ENCODE measurements at places on chromosomes 1 and 21.
A peak's percentile ranks its signal among the peaks of the same experiment; 100 is the strongest.

GRCh38 chr1:226984521-226985238 is 44.6 kb downstream of the COQ8A start:
- DNase-seq: no peak

DNA sequence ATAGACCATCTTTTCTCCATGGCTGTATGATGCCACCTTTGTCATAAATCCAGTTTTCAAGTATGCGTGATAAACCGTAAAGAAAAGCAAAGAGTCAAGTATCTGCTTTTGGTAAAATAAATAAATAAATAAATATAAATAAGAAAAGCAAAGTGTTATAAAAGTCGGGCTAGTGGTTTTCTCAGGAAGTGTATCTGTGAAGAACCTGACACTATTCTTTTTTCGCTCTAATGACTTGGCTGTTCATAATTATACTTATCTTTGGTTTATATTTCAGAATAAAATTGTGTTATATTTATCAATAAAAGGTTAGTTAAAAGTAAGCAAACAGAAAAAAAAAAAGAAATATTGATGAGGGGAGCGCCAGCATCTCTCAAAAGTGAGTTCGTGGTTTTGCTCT is 594 bp upstream of the EXO5 start:
- DNase-seq: no peak

- DNase-seq: no peak
These were observed 85.9 kb upstream of the JUN start for GRCh38 chr1:58869638-58870297.

DNA sequence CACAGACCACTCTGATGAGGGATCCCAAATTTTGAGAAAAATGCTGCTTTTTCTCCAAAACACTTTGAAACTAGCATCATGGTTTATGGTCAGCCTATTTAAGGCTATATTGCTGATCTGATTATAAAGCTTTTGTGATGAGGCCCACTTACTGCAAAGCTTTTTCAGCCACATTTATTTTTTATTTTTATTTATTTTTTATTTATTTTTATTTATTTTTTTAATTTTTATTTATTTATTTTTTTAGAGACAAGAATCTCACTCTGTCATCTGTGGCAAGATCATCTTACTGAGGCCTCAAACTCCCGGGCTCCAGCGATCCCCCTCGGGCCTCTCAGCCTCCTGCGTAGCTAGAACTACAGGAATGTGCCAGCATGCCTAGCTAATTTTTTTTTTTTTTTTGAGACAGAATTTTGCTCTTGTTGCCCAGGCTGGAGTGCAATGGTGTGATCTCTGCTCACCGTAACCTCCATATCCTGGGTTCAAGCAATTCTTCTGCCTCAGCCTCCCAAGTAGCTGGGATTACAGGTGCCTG is 5.2 kb upstream of the BCAS2 start:
- DNase-seq: no peak

DNA sequence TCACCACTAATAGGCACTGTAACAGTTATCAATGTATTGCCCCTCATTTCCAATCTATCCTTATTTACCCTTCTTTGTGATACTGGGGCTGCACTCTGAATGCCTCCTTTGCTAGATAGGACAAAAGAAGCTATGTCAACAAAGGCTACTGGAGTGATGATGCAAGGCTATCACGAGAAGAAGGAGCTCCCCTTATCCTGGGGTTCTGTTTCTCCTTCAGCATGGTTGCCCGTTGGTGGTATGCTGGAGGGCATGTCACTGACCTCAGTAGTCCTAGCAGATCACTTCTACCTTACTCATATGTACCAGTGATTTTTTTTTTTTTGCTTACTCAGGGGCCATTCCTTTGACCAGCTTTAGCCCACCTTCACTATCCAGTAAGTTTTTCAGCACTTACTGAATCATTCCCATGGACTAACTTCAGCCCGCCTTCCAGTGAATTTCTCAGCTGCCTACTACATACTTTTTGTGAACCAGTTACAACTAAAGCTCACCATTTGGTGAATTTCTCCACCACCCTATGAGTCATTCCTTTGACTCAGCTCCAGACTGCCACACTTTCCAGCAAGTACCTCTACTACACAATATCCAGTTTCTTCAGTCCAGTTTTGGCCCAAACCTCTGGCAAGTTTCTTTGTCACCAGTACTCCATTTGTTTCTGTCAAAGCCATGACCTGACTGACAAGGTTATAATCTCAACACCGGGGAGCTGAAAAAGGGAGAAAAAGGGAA is 944.5 kb downstream of the KCNT2 start:
- peak; percentile 23 for DNase-seq

DNA sequence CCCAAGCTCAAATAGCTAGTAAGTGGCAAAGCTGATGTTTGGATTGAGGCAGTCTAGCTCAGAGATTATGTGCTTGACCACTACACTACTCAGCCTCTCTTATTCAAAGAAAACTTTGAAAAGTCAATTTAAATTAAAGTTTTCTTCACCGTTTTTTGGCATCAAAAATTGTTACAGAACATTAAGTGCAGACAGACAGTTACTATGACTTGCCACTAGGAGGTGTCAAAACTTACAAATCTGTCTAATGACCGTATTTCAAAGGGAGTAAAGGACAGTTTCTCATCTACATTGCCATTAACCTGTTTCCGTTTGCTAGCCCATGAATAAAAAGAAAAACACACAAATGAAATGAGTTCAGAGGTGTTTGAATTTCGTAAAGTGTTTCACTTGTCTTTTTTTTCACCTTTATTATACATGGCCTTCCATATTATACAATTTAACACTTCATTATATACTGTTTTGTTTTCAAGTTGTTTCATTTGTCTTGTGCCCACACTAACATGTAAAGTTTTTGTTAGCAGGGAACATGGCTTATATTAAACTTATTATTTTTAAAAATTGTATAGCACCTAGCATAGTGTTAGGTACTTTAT is 57.4 kb upstream of the MTF2 start:
- DNase-seq: peak; percentile 61

DNA sequence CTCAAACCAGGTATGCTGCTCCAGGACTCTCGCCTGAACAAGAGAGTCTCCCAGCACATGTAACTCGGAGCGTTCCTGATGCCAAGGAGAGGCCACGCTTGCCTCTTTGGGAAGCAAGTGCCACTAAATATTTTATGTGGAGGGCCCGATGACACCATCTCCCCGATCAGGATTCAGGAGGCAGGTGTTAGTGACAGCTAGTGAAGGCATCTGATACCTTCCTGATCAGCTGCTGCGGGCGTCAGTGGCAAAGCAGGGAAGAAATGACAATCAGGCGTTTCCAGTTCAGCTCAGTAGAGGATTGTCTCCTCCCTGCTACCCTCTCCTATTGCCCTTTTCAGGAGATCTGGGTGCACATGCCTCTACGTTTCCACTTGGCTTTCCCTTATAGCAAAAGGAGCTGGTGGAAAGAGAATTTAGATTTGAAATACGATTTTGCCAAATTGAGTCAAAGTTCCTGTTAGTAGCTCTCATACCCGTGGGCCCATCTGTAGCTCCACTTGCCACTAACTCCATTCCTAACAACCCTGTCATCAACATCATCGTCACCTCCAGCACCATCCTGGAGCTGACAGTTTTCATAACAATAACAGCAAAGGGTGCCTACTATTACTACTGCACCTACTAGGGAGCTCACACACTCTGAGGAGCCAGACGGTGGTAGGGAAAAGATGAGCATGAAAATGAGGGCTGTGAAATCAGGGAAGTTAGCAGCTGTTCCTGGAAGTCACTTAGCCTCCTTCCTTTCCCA is 21.6 kb downstream of the PLXNA2 start:
- DNase-seq: no peak

DNA sequence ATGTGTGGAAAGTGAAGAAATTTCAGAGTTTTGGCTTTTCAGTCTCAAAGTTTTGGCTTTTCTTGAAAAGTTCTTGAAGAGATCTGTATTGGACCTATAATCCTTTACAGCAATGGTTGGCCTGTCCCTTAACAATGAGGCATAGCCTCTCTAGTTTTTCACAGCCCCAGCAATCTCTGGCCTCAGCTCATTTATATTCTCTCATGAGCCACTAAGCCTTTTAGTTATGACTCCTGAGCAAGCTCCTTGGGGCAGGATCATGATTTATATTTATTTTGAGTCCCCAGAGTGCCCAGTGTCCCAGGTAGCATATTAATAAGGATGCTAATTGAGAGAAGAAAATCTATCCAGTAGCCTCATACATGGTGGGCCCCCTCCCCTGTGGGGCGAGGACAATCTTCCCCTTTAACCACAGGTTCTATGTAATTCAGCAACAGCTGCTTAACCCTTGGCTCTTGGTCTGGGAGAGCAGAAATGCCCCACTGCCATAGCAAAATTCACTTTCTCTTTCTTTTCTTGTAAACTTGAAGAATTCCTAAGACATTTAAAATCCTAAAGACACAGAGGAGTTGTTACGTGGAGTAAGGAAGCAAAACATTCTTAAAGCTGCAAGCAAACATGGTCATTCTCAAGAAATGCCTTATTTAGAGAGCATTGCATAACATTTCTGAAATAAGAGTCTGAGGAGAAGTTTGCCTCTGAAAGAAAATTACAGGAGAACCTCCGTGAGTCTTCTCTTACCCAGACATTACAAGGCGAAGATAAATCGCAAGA is 6.3 kb downstream of the NGF start:
- no peak for DNase-seq

DNA sequence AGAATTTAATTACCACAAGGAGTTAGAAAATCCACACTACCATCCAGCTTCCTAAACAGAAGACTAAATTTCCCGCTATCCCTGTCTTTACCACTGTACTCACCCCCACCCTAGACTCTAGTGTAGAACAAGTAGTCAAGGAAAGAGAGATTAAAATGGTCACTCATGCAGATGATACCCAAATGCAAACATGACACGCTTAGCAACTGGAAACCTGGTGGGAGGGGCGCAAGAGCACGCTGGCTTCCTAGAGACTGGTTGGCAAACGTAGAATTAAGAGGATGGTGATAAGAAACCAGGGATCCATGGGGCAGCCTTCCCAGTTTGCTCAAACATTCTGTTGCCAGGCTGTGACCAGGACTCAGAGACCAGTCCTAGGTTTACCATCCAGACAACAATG is 9.9 kb upstream of the LDLRAD1 start:
- no peak for DNase-seq

- no peak for DNase-seq
These were observed 7.5 kb downstream of the PPP1R12B start for GRCh38 chr1:202355944-202356553.

DNA sequence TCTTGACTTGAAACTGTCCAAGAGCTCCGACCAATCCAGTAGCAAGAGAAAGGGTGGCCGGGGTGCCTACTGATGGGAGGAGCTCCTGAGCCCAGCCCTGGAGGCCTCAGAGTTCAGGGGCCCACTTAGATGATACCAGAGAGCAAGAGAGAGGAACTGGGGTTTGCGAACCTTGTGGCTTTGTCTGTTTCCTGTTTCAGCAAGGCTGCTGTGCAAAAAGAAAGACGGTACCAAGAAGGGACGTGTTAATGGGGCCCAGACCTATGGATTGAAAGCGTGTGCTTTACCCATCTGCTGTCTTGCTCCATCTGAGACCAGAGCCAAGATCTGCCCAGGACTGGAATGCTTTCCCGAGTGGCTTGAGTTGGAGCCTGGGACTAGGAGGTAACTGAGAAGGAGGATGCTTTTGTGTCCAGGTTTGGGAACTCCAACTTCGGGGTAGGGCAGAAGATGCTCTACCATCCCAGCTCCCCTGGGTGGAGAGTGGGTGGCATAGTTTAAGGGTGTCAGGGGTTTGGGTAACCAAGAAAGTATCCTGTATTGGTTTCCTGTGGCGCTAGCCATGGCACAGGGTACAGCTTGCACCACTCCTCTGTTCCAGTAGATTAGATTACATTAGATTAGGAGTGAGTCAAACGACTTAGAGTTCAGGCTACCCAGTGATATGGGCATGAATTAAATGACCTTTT is at the start of gene TRAF3IP3:
Gene TRAF3IP3 (plus strand): TSS at position 128 of the 689 bp plus-strand sequence. CDS start 3,987 bp downstream, outside the sequence.
- no peak for DNase-seq

DNA sequence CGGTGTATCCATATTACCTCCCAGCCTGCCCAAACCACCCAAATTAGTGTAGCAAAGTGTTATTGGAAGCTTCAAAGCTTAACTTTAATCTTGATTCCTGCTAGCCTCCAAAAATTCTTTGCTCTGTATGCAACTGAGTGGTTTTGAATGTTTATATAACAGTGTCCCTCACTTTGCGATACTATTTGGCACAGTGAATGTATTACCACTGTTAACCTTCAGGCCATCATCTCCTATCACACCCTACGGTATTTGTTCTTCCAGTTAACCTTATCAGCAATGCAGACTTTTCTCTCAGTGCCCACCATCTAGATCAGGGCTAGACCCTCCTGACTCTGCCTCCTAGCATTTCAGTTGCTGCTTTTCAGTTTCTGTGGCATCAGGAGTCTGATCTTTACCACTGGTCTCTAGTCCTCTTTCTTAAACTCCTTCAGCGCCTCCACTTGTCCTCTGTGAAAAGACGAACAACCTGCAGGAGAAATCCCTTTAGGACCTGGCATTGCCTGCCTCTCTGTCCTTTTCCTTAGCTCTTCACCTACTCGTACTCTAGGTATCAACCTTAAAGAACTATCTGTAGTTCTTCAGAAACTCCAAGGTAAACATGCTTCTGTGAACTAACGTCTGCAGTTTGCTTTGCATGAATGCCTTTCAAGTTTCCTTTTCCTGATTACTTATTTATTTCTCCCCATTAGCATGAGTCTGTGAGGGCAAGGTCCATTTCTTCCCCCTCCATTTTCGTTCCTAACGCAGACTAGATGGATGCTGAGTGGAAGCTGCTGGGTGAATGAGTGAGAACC is 71.7 kb downstream of the SNX7 start:
- peak; percentile 69 for DNase-seq

DNA sequence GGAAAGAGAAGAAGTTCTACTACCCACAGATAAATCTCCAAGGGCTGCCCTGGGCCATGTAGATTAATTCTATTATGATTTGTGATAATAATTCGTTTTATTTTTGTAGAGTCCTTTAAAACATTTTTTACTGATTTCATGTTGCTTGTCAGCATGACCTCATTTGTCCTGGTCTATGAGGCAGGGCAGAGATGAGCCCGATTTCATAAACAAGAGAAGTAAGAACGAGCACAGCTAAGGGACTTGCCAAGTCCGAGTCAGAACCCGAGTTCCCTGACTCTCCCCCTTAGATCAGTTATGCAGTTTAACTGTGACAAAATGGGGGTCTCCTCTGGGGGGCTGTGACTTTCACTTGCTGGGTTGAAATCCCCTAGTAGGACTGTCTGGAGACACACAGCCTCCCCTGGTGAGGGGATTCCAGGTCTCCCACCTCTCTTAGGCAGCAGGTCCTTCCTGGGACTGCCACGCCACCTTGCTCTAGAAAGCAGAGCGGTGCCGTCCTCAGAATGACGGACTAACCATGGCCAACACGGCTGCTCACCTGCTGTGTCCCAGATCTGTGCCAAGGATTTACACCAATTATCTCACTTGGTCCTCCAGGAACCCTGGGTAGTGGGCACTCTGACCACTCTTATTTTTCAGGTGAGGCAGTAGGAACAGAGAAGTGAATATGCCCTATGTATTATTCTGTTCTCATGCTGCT is 31.0 kb upstream of the SOX13 start:
- no peak for DNase-seq

All from HT-29 (cell line).